ENCODE measurements at places on chromosomes 1 and 21. TPM values are rescaled to one million over a fixed set of nuclear protein-coding genes. Genes with fewer than 3 reads are reported as not detected.

- peaks cover 3% of the 10 kb centered on the region for H3K27me3 ChIP-seq
- H3K4me3 ChIP-seq = no peak overlapping the region
- no peak overlapping the region for H3K27ac ChIP-seq
Measured at GRCh38 chr1:29281571-29281970, 45.2 kb downstream of the PTPRU start.

The C1orf56 gene
- total RNA-seq = 1.7 TPM

- no peaks in the 10 kb centered on the region for H3K36me3 ChIP-seq
- H3K4me1 ChIP-seq = no peaks in the 10 kb centered on the region
- H3K27me3 ChIP-seq = peaks cover 19% of the 10 kb centered on the region
- no peak overlapping the region for H3K27ac ChIP-seq
- no peak for DNase-seq
- H3K4me3 ChIP-seq = no peak overlapping the region
Measured at GRCh38 chr1:147504801-147505311, 36.4 kb upstream of the BCL9 start.

DNA sequence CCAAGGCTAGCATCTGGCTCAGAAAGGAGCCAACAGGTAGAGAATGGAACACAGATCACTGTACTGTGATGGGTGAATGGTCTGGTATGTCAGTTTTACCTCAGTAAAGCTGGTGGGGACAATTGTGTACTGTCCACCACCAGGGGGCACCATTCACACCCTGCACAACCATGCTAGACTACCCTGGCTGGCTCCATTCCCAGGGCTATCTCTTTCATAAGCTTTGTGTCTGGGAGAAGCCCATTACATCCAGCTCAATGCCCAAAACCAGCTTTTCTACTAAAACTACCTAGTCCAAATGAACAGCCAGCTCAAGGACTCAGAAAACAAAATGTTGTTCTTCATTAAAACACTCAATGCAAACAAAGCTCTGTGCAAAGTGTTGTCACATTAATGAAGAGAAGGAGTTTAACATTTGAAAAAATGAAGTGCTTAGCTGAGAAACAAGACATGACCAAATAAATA lies 62.0 kb upstream of the RASAL2 start:
- H3K4me1 ChIP-seq = no peaks in the 10 kb centered on the region
- H3K4me3 ChIP-seq = no peak overlapping the region
- H3K36me3 ChIP-seq = no peaks in the 10 kb centered on the region
- DNase-seq = no peak

The AUNIP gene
- total RNA-seq = 12.3 TPM

Measured in activated T-helper 1 cell treated with anti-CD3 and anti-CD28 coated beads, Interleukin-12 subunit alpha, Interleukin-12 subunit beta, Interleukin-2, Interleukin-4 antibody, amounts not matched to agents 30 ng/mL and 10 ng/mL and 1 ng/mL, durations not matched to agents 14 hours and 24 hours and 36 hours (primary cell).